Hindlimb muscle (tissue), 1 donor: ENCODE measurements at places on chromosomes 4 and X. TPM values are rescaled to one million over a fixed set of nuclear protein-coding genes. Genes with fewer than 3 reads are reported as not detected.
A peak's percentile ranks its signal among the peaks of the same experiment; 100 is the strongest.

SPANXA2 gene
- not detected for polyA plus RNA-seq

BGN gene
- 101 TPM for polyA plus RNA-seq

MTNR1A gene
- polyA plus RNA-seq, result not detected

CLDN22 gene
- polyA plus RNA-seq, result not detected

ZNF141 gene
- 16.3 TPM for polyA plus RNA-seq

CLDN34 gene
- polyA plus RNA-seq, result not detected

PF4V1 gene
- polyA plus RNA-seq, result not detected

LDOC1 gene
- 49.7 TPM for polyA plus RNA-seq

PRDM5 gene
- 10.0 TPM for polyA plus RNA-seq

CLCN5 gene
- polyA plus RNA-seq, result 108 TPM

ARSJ gene
- 3.6 TPM for polyA plus RNA-seq

DCAF8L2 gene
- not detected for polyA plus RNA-seq

SLC2A9 gene
- polyA plus RNA-seq, result 5.0 TPM

SH2D1A gene
- 0.19 TPM for polyA plus RNA-seq

USP26 gene
- not detected for polyA plus RNA-seq

CSN1S1 gene
- polyA plus RNA-seq, result not detected

STOX2 gene
- 5.3 TPM for polyA plus RNA-seq

TRAM1L1 gene
- 3.5 TPM for polyA plus RNA-seq

MAGEE2 gene
- 0.35 TPM for polyA plus RNA-seq

NLGN4X gene
- polyA plus RNA-seq, result 2.5 TPM

PLP1 gene
- 47.7 TPM for polyA plus RNA-seq

NEUROG2 gene
- polyA plus RNA-seq, result not detected

CHRDL1 gene
- 5.1 TPM for polyA plus RNA-seq

SPANXN3 gene
- polyA plus RNA-seq, result not detected

RADX gene
- 2.9 TPM for polyA plus RNA-seq

- no peak for DNase-seq
Observed at GRCh38 chr4:1211891-1212545, 36.9 kb downstream of the CTBP1 start.

DNA sequence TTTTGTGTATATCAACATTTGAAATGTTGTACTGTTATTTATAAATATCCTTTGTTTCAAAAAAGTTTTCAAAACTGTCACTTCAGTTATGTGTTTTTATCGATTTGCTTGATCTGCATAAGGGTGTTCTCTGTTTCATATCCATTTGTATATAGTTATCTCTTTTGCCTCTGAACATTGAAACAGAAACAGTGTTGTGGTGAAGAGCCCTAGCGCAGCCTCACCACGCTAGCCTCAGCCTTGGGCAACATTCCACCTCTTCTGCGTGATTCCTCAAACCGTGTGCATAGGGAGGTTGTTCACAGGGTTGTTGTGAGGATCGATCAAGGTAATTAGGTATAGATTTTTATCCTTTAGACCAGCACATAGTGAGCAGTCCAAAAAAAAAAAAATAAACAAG, 287.0 kb upstream of the GALNT7 start:
- no peak for DNase-seq

- no peak for DNase-seq
Observed at GRCh38 chr4:21490682-21491081, 457.9 kb downstream of the KCNIP4 start.

GRCh38 chr4:118968005-118968404, 79.4 kb downstream of the SYNPO2 start:
- peak; percentile 59 for DNase-seq

- no peak for DNase-seq
Observed at GRCh38 chr4:119093042-119093827, 42.4 kb upstream of the MYOZ2 start.

GRCh38 chr4:14575919-14576318, 426.4 kb upstream of the CPEB2 start:
- no peak for DNase-seq

GRCh38 chr4:30380404-30380998, 339.7 kb upstream of the PCDH7 start:
- no peak for DNase-seq

DNA sequence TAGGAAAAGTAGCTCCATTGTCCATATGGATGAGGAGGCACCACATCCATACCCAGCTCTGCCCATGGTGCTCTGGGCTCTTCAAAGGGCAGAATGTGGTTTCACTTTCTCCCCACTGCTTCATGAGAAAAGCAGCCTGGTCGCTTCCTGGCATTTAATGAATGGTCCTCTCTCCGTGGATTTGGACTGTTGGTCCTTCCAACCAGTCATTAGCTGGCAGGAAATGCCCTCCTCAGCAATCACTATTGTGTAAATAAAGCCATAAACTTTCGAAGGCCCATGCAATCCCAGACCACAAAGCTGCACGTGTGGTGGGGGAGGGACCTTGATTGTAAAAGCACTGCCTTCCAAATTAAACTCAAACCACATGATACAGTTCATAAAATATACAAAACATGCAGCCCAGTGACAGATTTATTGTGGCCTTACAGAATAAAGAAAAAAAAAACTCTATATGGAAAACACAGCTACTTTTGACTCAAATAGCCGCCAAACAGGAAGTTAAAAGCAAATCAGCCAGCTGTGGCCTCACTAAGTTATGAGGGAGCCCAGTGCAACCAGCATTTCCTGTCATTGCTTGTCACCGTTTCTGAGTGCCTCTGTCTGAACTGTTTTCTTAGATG, 8.1 kb downstream of the MBNL3 start:
- peak; percentile 47 for DNase-seq

GRCh38 chr4:7156761-7157488, 35.4 kb upstream of the SORCS2 start:
- DNase-seq, result peak; percentile 83

DNA sequence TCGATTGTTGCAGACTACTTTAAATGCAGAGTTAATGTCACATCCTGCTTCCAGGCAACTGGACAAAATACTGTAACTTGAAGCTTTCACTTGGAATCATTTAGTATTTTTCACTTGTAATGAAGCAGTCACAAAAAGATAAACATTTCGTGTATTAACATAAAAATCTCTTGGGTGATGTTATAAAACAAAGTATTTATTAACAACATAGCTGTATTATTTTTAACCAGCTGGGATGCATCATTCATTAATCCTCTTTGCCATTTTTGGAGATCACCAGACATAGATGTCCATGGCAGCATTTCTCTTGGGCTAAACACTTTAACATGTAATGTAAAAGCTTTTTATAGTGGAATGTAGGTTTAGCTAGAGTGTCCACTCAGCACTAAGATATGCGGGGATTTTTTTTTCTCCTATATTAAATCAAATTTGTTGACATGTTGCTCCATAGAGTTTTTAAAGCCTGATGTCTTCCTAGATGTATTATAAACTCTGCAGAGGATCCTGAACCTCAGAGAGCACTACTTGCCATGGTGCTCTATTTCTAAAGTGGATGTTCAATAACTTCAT, 193.7 kb upstream of the SPANXN4 start:
- DNase-seq, result no peak

- no peak for DNase-seq
Observed at GRCh38 chr4:42302348-42302747, 94.9 kb upstream of the SHISA3 start.

DNA sequence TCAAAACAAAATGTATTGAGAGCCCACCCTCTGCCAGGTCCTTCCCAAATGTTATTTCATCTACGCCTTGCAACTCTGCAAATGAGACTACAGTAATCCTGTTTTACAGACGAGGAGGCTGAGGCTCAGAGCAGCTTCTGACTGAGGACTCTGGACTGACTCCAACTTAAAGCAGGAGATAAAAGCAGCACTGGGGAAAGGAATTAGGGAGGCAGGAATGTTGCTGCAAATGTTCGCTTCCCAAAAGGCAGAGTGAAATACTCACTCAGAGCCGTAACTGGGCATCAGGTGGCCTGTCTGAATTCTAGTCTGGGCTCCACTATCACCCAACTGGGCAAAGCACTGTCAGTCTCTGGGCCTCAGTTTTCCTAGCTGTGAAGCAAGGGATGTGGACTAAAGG, 94.7 kb upstream of the SRD5A3 start:
- no peak for DNase-seq

- peak; percentile 2 for DNase-seq
Observed at GRCh38 chrX:64206556-64207162, 1.2 kb upstream of the AMER1 start.

- DNase-seq, result no peak
Observed at GRCh38 chr4:4820261-4820660, 39.2 kb upstream of the MSX1 start.

- DNase-seq, result no peak
Observed at GRCh38 chr4:31106419-31106818, 386.2 kb downstream of the PCDH7 start.

DNA sequence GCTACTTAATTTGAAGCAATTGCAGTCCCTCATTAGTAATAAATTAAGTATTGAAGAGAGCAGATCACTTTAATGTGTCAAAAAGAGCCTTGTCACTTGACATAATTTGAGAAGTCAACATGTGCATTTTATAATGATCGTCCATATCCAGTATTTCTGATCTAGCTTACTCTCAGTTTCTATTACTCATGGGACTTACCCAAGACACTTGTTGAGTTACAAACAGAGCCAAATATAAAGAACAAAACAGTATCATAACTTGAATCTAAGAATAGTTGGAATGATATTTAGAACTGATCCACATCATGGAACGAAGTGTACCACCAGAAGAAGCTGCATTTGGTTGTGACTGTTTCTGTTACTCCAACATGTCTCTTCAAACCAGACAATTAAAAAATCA, 54.7 kb downstream of the SLITRK4 start:
- no peak for DNase-seq

- no peak for DNase-seq
Observed at GRCh38 chrX:37075892-37076595, 67.9 kb downstream of the FAM47C start.

GRCh38 chr4:69490271-69490670, 5.4 kb downstream of the UGT2B4 start:
- DNase-seq, result peak; percentile 19

GRCh38 chr4:11408233-11408967, 20.3 kb downstream of the HS3ST1 start:
- no peak for DNase-seq

- no peak for DNase-seq
Observed at GRCh38 chr4:15163284-15163645, 161.0 kb downstream of the CPEB2 start.

- DNase-seq, result no peak
Observed at GRCh38 chr4:128915544-128915943, 106.0 kb downstream of the JADE1 start.

GRCh38 chr4:147345662-147346061, 135.2 kb upstream of the EDNRA start:
- DNase-seq, result no peak

GRCh38 chr4:139453041-139453370, 915 bp upstream of the RAB33B start:
- DNase-seq, result no peak

GRCh38 chr4:36027203-36027602, 217.1 kb downstream of the ARAP2 start:
- no peak for DNase-seq

DNA sequence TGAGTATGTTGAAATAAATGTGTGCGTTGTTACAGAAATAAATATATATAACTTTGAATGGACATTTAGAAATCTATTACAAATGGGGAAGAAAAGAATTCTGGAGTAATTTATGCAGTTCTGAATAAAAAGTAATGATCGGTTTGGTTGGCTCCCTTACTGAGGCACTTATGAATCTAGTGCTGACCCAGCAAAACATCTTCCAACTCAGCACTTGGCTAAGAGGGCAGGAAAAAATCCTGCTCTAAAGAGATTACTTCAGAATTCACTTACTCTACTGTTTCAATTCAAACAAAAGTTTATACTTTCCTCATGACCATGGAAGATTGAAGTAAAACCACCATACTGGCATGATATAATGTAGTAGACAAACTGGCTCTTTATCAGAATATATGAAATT, 123.9 kb upstream of the RXFP1 start:
- peak; percentile 33 for DNase-seq

- DNase-seq, result no peak
Observed at GRCh38 chr4:173543266-173543665, 13.2 kb upstream of the HAND2 start.

DNA sequence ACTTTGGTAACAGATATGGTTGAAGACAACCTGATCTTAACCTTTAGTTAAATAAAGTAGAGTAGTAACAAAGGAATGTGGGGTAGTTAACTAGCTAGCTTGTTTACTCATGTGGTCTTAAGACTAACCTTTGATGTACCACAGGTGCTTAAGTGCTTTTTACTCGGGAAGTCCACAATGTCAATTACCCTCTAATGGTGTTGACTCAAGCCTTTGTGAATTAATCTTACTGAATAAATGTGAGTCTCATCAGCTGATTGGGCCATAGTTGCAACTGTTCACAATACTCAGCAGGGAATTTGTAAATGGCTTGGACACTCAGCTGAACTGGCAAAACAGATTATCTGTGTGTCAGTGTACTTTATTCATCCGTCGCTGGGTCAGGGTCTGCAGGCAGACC, 119.0 kb upstream of the UGT8 start:
- DNase-seq, result no peak

DNA sequence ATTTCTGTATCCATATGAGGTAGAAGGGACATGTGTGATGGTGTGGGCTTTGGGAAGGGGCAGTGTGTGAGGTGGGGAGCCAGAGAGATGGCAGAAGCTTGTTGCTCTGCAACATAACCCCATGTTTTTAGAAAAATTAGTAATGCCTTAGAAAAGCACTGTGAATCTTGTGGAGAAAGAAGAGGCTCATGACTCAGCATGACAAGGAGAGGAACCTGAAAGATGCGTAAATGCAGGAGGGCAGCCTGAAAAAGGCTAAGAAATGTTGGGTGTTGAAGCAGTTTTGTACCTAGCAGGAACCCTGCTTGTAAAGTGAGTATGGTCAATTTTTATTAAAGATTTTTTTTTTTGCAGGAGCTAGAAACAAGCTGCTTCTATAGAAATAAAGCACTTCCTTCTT, 59.8 kb downstream of the ARSJ start:
- DNase-seq, result no peak

GRCh38 chr4:24975510-24975909, 55.2 kb downstream of the LGI2 start:
- no peak for DNase-seq

DNA sequence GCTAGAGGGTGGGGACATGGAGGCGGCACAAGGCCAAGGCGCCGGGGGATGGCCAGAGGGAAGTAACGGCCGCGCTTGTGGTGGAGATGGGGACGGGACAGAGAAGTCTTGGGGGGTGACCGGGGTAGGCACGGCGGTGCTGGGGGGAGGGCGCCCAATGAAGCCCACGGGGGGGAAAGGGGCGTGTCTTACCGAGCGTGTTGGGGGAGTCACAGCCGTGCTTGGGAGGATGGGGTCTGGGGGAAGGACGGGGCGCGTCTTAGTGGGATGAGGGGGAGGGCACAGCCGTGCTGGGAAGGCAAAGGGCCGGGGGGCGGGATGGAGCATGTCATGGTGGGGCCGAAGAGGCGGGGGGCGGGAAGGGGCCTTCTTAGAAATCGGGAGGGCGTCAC, 952 bp downstream of the ARSD start:
- peak; percentile 51 for DNase-seq
